Activated T-cell treated with anti-CD3 and anti-CD28 coated beads for 48 hours (primary cell): ENCODE measurements at places on chromosomes 16 and 17.
A peak's percentile ranks its signal among the peaks of the same experiment; 100 is the strongest.

GRCh38 chr16:19517424-19518089 lies 4.3 kb downstream of the GDE1 start:
- no peak for DNase-seq

GRCh38 chr17:732067-732901 lies at the start of gene TLCD3A:
TSS of gene TLCD3A (plus strand) at chr17:732596. CDS start at chr17:732648, 52 bp downstream.
- DNase-seq: peak; percentile 62

GRCh38 chr17:8472663-8473062 lies 37.0 kb downstream of the NDEL1 start:
- no peak for DNase-seq

DNA sequence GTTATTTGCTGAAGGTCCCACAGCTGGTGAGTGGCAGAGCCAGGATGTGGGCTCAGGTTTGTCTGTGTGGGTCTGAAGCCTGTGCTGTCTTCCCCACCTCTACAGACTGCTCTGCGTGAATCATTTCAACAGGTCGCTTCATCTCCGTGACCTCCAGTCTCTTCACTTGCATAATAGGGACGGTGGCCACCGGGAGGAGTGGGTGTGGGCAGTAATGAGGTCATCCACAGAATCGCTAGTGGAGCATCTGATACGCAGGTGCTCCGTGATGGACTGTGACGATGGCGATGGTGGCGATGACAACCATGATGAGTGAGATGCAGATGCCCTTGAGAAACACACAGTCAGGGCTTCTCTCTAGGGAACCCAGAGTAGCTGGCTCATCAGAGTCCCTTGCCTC lies 120.2 kb downstream of the RAP1GAP2 start:
- DNase-seq: no peak

- no peak for DNase-seq
Observed at GRCh38 chr17:45667591-45668171, 116.4 kb upstream of the CRHR1 start.

- DNase-seq: no peak
Observed at GRCh38 chr16:78436846-78437245, 337.4 kb downstream of the WWOX start.

- no peak for DNase-seq
Observed at GRCh38 chr16:68370581-68371275, 59.9 kb downstream of the PRMT7 start.
